ENCODE measurements at places on chromosomes 11 and 22.
A peak's percentile ranks its signal among the peaks of the same experiment; 100 is the strongest.

DNA sequence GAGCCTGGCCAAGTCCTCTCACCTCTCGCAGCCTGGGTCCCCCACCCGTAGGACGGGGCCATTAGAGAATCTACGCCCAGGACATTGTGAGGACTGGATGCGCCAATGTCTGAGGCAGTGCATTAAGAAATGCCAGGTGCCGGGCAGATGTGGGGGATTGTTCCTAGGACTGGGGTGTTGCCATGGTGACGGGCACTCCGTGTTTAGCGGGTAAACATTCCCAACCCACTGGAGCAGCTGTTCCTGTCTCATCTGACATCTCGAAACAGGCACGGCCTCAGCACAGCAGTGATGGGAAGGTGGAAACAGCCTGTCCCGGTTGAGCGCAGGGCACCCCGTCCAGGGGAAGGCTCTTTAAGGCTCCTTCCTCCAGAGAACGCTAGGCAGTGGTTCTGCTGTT, 99.6 kb upstream of the RTL6 start:
- DNase-seq = peak; percentile 2
- H3K4me1 ChIP-seq = peaks cover 5% of the 10 kb centered on the region
- H3K4me3 ChIP-seq = no peak overlapping the region

GRCh38 chr11:119091966-119092879, 7.5 kb downstream of the HMBS start:
- H3K4me3 ChIP-seq = peak overlapping the region; percentile 94
- H3K4me1 ChIP-seq = peaks cover 35% of the 10 kb centered on the region
- DNase-seq = no peak
- H3K36me3 ChIP-seq = peaks cover 19% of the 10 kb centered on the region

GRCh38 chr11:132289590-132290256, 919.3 kb downstream of the NTM start:
- H3K36me3 ChIP-seq = no peaks in the 10 kb centered on the region
- H3K4me3 ChIP-seq = no peak overlapping the region
- H3K27me3 ChIP-seq = peaks cover 8% of the 10 kb centered on the region
- H3K27ac ChIP-seq = no peak overlapping the region

- no peak for DNase-seq
- peaks cover 16% of the 10 kb centered on the region for H3K36me3 ChIP-seq
- H3K4me3 ChIP-seq = peak overlapping the region; percentile 67
Measured at GRCh38 chr11:72309074-72309598, 65.2 kb upstream of the PHOX2A start.

DNA sequence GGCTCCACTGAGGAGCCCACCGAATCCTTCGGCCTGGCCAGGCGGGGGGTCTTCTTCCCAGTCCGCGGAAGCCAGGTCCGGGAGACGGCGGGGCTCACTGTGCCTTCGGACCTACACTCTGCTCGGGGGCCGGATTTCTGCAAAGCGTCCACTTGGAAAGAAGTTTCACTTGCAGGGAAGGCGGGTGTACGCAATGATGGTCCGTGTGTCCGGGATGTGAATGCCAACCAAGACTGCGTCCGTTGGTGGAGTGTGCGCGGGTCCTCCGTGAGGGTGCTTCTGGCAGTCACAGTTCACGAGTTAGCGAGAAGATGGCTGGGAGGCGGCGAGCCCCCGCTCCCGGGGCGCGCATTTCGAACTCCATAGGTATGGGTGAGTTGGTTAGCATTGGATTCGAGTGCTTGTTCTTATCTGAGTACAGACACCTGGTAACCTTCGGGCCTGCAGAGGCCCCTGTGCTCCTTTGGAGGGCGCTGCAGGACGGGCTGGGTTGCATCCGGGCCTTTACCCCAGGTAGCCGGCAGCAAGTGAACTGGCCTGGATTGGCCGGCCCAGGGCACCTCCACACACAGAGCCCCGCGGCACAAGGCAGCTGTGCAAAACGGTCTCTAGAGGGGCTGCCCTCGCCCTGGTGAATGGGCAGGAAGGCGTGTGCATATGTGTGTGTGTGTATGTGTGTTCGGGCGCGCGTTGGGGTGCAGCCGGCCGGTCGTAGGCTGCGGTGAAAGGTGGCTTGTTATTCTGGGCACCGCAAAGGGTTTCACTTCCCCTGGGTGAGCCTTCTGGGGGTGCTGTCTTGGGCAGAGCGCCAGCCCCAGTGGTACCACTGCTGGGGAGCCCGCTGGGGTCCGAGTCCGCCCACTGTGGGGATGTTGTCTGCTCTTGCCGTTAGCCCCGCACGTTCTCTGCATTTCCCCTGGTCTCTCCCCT, 13.3 kb upstream of the CYP2R1 start:
- DNase-seq = no peak
- H3K4me3 ChIP-seq = peak overlapping the region; percentile 69
- H3K4me1 ChIP-seq = peaks cover 5% of the 10 kb centered on the region
- peaks cover 2% of the 10 kb centered on the region for H3K27me3 ChIP-seq
- no peaks in the 10 kb centered on the region for H3K36me3 ChIP-seq

All from HFFc6 (cell line).